ENCODE measurements at places on chromosomes 2 and 18.

DNA sequence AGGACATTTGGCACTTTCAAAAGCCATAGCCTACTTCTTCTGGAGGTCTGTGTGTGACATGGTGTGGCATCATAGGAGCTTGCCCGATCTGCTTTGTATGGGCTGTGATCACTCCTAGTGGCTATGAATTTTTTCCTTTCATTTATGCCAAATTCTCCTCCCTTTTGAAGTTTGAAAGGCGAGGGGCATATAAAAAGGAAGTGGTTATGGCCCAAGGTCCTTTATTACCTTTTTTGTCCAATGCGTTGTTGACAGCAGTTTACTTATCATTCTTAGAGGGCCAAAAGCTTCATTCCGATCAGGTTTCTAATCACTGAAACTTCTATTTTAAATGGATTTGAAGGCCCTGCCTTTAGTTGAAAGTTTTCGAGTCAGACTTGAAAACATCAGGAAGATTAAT, 224.3 kb upstream of the FOSL2 start:
- no peak for DNase-seq

DNA sequence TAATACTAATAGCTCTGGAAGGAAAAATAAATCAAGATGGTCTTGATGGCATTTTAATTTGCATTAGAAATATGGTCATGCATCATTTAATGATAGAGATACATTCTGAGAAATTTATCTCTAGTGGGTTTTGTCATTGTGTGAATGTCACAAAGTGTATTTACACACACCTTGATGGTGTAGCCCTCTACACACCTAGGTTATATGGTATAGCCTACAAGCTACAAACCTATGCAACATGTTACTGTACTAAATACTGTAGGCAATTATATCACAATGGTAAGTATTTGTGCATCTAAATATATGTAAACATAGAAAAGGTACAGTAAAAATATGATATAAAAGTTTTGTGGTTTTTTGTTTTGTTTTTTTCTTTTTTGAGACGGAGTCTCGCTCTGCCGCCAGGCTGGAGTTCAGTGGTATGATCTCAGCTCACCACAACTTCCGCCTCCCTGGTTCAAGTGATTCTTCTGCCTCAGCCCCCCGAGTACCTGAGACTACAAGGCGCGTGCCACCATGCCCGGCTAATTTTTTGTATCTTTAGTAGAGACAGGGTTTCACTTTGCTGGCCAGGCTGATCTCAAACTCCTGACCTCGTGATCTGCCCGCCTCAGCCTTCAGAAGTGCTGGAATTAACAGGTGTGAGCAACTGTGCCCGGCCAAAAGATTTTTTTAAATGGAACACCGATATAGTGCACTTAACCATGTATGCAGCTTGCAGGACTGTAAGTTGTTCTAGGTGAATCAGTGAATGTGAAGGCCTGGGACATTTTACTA, 83.7 kb upstream of the UBXN4 start:
- no peak for DNase-seq

DNA sequence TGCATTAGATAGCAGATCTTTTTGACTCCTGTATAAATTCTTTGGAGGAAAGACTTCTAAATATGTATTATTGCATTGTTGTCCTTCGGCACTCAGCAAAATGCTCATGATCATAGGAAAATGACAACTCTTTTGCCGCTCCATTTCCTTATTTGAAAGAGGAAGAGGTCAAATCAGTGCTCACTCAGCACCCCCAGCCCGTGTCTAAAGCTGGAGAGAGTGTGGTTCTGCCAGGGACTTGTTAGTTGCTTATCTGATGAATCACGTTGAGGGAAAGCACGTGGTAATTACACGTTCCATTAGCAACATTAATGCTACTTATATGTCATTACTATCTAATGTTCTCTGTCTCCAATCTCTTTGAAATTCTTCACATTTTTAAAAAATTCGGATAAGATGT, 46.0 kb upstream of the MBP start:
- no peak for DNase-seq

DNA sequence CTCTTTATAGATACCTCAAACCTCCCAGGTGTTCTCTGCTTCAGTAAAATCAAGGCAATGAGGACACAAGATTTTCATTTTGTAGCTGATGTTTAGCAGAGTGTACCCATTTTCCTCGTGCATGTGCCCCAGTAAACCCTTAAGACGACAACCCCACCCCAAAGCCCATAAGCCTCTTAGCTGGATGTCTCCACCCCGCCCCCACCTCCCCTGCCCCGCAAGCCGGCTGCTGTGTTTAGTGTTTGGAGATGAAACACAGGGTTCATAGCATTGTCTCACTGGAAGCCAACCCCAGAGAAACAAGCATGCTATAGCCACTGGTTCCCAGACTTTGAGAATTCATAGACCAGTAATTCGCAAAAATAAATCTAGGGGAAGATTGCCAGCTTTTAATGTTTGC, 5.8 kb upstream of the SAG start:
- no peak for DNase-seq

- peak; percentile 28 for DNase-seq
Observed at GRCh38 chr2:191318037-191318728, 73.0 kb downstream of the MYO1B start.

DNA sequence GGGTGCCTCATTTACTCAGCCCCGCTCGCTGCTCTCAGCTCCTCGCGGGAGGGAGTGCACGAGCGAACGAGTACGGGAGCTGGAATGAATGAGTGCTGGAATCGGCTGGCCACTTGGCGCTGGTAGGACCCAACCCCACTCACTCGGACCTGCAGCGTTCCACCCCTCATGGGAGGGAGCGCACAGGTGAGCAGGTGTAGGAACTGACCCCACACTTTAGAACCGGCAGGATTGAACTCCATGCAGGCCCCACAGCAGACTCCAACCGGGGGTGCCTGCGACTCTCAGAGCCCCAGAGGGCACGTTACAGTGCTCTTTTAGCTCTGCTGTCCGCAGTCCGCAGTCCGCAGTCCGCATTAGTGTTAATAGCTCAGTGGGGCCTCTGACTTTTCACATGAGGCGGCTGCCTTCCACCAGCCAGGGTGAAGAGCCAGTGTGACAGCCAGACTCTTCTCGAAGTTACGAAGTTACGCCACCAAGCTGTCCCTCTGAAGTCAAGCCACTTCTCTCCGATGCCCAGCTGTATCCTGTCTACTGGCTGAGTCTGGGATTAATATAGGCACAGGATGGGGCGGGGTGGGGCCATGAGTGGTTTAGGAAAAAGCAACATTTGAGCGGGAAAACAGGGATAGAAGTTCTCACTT, 102.7 kb upstream of the ARHGAP15 start:
- no peak for DNase-seq
